ENCODE measurements at places on chromosomes 4 and X.
A peak's percentile ranks its signal among the peaks of the same experiment; 100 is the strongest.

DNA sequence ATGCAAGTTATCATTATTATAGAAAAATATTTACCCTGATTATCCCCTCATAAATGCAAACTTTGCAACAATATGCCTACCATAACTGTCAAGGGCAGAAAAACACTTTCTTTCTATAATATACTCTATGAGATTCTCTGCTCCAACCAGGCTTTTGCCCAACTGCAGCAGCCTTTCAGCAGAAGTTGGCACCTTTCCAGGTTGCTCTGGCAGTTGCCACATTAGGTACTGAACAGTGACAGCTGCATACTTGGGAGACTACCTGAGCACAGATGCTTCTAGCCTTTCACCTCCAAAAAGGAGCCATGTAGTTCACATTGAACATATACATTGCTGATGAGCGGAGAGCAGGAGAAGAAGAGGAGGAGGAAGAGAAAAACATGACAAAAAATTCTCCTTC lies 69.5 kb upstream of the BRWD3 start:
- DNase-seq, result no peak

GRCh38 chr4:23279377-23279986 lies 586.7 kb downstream of the GBA3 start:
- peak; percentile 22 for DNase-seq

GRCh38 chr4:156560701-156561100 lies 410.9 kb downstream of the PDGFC start:
- peak; percentile 75 for DNase-seq

DNA sequence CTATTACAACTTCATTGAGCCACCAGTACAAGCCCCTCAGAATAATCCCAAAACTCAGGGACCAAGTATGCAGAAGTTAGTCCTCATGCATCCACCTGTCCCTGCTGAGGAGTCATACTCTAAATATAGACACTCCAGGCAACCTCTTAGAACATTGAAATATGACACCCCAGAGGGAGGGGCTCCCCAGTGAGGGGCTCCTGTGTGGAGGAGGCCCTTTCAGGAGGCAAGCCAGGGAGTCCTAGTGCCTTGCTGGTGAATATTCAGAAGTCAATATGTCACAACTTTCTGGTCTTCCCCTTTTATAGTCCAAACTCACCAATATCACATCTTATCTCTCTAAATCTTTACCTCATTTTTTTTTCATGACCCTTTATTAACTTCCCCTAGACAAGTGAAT lies 1.6 kb upstream of the ARMCX6 start:
- peak; percentile 21 for DNase-seq

DNA sequence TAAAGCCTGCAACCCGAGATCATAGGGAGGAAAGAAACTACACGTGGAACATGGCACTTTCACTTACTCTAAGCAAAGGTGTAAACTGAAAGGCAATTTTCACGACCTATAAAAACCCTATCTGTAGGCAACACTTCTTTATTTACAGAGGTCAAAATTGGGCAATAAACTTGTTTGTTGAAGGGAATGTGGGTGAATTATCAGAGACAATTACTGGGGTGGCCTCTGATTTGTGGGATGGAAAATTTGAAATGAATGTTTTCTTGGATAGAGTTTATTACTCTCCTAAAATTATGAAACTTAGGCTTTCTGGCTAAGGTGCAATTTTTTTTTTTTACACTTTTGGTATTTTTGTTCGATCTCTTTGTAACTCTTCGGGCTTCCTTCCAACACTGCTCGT lies 734.1 kb upstream of the TENM3 start:
- no peak for DNase-seq

GRCh38 chr4:71229477-71230270 lies 109.1 kb upstream of the SLC4A4 start:
- DNase-seq, result peak; percentile 27

DNA sequence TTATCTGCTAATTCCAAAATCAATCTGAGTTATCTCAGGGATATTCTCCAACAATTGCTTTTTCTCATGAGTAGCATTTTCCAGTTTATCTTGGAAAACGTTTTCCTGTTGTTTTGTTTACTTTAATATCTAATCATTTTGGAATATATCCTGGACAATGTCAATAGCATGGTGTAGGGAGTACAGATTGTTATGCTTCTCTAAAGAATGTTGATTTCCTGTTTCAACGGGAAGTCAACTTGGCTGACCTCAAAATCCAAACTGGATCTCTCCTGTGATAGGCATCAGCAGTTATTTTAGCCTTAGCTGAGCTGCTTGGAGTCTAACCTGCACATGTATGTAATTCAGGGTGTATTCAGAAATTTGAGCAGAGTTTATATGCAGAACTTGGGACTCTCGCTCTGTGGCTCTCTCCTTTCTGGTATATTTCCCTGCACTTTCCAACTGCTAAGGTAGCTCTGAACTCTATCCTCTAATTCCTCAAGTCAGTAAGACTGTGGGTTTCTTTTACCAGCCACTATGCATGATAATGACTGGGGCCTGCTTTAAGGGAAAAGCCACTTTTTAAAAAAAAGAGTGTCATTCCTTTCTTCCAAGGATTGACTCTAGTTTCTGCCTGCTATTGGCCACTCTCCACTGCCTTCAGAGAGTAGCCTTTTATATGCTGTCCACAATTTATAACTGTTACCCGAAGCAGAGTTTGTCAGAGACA lies 7.7 kb downstream of the PRSS48 start:
- DNase-seq, result no peak

DNA sequence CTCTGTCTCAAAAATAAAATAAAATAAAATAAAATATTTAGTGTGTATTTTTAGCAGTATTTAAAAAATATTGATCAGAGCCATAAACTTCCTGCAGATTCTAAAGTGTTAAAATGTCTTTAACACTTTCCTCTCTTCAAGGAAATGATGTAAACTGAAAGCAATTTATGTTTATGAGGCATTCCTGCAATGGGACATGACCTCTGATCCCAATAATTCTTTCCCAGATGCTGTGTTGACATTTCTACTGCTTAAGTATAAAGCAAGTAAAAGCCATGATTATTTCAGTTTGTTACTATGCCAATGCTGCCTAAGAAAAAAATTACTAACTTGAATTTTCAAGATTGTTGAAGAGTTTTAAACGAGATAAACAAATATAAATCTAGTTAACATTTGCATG lies 29.0 kb downstream of the COQ2 start:
- DNase-seq, result peak; percentile 72

DNA sequence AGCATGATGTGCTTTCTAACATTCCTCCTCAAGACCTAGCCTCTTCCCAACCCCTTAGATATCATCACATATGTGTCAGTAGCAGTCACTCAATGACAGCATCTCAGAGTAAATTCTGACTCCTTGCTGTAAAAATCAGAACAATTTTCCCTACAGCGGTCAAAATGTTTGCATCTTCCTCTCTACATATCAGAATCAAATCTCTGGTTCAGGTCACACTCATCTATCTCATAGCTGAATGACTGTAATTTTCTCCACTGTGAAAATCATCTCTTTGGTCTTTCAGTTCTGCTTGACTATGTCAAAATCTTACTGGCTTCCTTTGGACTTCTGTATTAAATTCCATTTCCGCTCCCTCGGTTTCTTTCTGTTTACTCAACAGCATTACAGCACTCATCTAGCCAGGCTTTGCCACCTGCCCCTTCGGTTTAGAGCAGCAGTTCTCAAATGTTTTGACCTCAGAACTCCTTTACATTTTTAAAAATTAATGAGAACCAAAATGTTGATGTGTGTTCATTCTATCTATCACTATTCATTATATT lies 57.3 kb downstream of the AGA start:
- DNase-seq, result no peak

DNA sequence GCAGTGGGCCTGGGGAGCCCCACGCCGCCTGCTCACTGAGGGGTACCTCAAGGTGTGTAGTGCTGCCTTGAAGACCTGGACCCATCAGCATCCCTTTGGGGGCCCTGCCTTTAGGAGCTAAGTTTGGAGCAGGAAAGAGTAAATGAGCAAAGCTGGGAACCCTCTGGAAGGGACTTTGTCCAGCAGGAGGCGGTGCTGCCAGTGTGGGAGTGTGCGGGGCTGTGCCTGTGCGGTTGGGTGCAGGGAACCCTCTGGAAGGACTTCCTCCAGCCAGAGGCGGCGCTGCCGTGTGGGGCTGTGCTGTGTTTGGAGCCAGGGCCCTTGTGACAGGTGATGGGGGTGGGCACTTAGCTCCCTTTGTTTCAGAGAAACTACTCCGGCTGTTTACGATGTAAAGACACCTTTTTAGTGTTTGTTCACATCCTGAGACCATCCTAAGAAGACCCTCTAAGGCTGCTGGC lies 25.8 kb downstream of the RGS12 start:
- DNase-seq, result no peak

- DNase-seq, result no peak
Measured at GRCh38 chr4:3872834-3873313, 106.7 kb downstream of the ADRA2C start.

- DNase-seq, result no peak
Measured at GRCh38 chr4:169510617-169511016, 101.8 kb downstream of the NEK1 start.

DNA sequence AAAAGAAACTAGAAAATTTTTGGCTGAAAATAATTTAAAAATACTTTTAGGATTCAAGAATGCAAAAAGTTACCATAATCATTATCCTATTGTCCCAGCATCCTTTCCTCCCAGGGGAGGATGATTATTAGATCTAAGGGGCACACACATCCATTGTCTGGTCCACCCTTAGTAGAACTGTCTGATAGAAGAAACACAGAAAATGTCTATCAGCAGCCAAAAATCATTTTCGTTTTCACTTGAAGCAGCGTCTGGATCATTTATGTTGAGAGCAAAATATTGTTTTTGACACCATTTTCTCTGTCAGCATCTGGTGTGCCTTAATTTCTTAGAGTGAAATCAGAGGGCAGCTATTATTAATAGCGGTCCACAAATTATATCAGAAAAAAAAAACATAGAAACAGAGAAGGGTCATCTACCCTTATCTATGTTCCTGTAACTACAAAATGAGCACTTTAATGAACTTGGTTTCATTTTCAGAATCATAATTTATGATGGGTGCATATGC lies 446.3 kb downstream of the TRAM1L1 start:
- no peak for DNase-seq

DNA sequence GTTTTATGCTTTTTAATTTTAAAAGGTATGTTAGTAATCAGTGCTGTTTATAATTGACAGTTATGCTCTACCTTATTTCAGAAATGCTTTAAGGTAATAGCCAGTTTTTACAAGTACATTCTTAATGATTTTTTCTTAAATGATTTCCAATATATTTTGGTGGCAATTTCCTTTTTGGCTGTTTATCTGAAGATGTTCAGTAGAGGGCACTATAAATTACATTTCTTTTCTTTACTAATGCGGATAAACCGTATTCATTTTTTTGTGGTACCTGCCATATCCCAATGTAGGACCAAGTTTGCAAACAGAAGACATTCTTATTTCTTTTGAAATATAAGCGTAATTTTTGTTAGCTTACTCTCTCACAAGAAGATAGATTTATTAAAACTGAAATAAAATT lies 65.4 kb downstream of the CCKAR start:
- no peak for DNase-seq

GRCh38 chr4:145735347-145735675 lies 55.4 kb downstream of the C4orf51 start:
- peak; percentile 92 for DNase-seq

DNA sequence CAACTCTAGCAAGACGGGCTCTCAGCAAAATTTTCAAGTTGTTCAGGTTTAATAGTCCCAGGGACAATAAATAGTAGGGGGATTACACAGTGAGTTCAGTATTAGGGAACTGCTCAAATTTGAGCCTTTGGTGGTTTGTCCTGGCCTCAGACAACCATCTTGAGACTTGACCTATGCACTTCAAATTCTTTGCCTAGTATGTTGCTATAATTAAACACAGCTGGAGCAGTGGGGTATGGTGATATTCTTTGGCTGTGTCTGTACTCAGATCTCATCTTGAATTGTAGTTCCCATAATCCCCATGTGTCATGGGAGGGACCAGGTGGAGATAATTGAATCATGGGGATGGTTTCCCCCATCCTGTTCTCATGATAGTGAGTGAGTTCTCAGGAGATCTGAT lies 43.3 kb upstream of the TEX13A start:
- no peak for DNase-seq

GRCh38 chrX:45806410-45807121 lies 605.9 kb upstream of the DIPK2B start:
- peak; percentile 84 for DNase-seq

- no peak for DNase-seq
Measured at GRCh38 chrX:56782791-56783449, 53.9 kb downstream of the NBDY start.

DNA sequence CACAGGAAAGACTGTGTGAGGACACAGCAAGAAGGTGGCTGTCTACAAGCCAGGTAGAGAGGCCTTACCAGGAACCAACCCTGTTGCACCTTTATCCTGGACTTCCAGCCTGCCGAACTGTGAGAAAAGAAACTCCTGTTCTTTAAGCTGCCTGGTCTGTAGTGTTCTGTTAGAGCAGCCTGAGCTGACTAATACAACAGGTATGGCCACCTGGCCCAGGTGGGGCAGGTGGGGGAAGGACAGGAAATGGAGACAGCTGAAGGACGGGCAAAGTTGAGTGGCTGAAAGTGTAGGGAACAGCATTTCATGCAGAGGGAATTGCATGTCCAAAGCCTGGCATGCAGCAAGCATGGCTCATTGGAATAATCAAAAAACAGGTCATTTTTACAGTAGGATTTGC lies 35.1 kb downstream of the CYTL1 start:
- DNase-seq, result no peak

DNA sequence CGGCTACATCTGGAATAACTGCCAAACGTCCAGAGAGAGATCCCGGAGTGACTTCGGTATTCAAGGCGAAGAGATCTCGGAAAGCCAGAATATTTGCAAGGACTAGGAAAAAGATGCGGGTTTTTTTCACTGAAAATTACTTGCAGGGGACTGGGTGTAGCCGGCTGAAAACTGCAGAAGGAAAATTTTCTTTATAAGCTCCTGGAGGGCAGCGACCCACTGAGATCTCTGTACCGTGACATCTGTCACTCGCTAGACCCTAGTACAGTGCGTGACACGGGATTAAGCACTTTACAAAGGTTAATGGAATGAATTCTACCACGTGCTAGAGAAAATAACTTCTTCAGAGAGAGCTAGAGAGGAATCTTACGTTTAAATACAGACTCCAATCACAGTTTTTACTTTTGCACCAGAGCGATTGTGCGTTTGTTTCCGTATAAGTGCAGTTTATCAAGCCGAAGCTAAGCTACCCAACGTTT lies 1.1 kb upstream of the LCORL start:
- no peak for DNase-seq

DNA sequence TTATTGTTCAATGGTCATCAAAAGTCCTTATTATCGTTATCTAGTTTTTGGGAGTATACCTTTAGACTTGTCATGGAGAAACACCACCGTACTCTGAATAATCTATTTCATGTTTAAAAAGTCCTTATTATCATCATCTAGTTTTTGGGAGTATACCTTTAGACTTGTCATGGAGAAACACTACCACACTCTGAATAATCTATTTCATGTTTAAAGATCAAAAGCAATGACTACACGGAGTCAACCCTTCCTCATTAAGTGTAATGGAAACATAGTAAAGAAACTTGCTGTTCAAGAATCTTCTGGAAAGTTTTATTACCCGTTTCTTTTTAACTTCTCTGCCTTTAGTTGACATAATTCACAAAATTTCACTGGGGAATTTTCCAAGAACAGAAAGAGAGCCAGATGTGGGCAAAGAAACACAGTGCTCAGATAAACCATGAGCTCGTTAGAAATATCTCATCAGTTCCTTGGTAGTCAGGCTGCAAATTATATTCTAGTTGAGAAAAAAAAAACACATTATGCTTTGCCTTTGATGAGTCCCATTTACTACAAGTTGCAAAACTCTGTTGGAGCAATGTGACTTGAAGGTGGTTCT lies 158.8 kb downstream of the AFAP1 start:
- DNase-seq, result no peak
